ENCODE measurements at places on chromosomes 2 and 18. TPM values are rescaled to one million over a fixed set of nuclear protein-coding genes. Genes with fewer than 3 reads are reported as not detected.

DNA sequence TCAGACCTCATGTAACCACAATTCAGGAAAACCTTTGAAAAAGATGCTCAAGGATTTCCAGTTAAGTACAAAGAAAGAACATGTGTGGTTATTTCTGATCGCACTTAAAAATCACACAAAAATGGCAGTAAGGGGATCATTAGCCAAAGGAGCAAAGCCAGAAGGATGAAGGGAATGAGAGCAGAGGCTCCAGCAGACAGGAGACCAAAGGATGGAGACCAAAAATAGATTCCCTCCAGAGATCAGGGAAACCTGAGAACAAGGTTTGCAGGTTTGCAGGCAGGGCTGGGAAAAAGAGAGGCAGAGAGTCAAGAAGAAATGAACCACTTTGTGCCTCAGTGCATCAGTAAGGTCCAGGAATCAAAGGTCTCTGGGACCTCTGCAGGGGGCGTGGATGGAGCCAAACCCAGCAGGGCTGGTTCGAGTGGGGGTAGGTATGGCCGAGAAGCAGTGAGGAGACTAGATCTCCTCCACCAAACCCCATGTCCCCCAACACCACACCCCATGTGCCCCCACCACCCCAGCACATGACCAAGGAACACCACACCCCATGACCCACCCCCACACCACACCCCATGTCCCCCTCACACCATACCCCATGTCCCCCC lies 98.5 kb upstream of the GPC1 start:
- H3K27ac ChIP-seq, result no peak overlapping the region
- no peaks in the 10 kb centered on the region for H3K4me1 ChIP-seq
- DNase-seq, result no peak
- no peaks in the 10 kb centered on the region for H3K36me3 ChIP-seq

- H3K4me1 ChIP-seq, result no peaks in the 10 kb centered on the region
- H3K27me3 ChIP-seq, result peaks cover 17% of the 10 kb centered on the region
- no peak overlapping the region for H3K4me3 ChIP-seq
Observed at GRCh38 chr2:16102976-16103380, 162.6 kb downstream of the MYCN start.

- no peaks in the 10 kb centered on the region for H3K36me3 ChIP-seq
- H3K27me3 ChIP-seq, result peaks cover 5% of the 10 kb centered on the region
- no peak for DNase-seq
- no peak overlapping the region for H3K4me3 ChIP-seq
- no peak overlapping the region for H3K27ac ChIP-seq
Observed at GRCh38 chr18:3808985-3809780, 359.2 kb downstream of the TGIF1 start.

RGPD4 gene
- not detected for total RNA-seq

RGPD3 gene
- total RNA-seq, result not detected

SCN2A gene
- total RNA-seq, result 0.27 TPM
